Osteoblast (primary cell): ENCODE measurements at places on chromosomes 16 and 17.
A peak's percentile ranks its signal among the peaks of the same experiment; 100 is the strongest.

DNA sequence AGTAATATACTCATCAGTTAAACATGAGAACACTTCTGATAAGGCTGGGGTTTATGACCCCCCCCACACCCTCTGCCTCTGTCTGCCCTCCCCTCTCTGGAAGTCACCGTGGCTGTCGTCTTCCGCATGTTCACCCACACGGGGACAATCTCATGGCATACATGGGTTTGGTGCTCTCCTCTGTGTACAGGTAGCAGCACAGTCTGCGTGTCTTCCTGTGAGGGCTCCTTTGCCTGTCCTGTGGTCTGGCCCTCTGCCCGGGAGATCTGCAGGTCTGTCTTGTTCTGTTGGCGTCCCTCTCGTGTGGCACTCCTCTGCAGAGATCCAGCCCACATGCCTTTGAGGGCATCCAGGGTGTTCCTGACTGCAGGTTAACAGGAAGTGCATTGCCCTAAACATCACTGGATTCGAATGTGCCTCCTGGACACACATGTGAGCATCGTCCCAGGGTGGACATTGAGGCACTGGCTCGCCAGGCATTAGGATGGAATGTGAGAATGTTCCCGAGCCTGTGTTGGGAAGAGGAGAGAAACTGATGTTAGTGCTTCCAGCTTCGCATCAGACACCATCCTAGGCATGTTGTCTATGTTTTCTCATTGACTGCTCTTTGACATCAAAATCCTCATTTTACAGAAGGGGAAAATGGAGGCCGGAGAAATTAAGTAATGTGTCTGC, 54.5 kb downstream of the NKD1 start:
- peak; percentile 77 for DNase-seq

GRCh38 chr17:50462446-50462845, 6.2 kb downstream of the CHAD start:
- peak; percentile 73 for DNase-seq

GRCh38 chr17:58324409-58325288, 3.9 kb downstream of the TSPOAP1 start:
- DNase-seq, result peak; percentile 95

DNA sequence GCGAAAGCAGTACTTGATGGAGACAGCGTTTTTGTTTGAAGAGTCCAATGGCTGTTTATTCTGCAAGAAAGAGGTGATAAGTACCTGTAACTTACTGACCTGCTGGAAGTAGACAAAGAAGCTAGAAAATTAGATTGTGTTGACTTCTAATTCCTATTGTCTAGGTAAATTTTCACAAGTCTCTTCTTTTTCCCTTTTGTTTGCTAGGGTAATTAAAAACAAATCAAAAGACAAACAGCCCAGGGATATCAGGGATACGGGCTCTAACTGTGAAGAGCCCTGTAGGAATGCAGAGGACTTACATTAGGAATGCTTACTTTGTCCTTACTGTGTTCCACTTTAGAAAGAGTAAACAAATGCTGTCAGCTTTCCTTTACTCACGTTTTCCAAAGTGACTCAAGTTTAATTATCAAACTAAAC, 7.0 kb downstream of the PSME3IP1 start:
- no peak for DNase-seq

- no peak for DNase-seq
Observed at GRCh38 chr16:51615141-51615540, 464.1 kb upstream of the SALL1 start.

- DNase-seq, result no peak
Observed at GRCh38 chr17:73956595-73957465, 246.6 kb upstream of the RPL38 start.

DNA sequence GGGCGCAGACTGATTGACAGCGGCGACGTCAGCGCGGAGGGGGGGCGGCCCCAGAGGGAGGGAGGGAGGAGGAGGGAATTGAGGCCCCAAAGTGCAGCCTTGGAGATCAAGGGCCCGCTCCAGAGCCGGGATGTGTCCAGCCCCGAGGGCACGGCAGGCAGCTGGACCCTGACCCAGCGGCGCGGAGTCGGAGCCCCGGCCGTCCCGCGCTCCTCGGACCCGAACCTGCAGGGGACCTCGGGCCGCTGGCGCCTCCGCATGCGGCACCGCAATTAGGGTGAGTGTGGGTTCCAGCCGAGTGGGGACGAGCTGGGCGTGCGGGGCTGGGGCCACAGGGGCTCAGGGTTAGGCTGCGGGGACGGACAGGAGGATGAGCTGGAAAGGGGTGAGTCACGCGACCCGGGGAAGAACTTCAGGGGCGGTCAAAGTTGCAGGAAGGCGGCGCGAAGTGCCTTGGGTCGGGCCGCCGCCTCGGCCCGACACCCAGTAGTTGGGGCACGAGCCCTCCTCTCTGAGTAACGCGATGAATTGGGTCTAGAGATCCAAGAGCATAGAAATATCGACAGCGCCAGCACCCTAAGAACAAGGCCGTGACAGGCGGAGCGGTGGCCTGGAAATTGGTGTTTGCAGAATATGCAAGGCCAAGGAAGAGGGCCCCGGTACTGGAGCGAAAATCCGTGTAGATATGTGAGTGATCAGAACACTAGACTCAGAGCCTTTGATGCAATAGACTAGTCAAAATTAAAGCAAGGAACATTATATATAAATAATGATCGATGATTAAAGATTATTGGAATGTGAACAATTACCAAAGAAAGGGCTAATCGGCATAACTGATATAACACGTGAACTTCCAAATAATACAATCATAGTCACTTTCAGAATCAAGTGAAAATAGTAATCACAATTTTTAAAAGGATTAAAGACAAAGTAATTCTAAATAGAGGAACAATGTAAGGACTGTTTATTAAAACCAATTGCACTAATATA, at the start of gene TBX4:
Gene TBX4 (plus strand): TSS at position 122 of the 990 bp plus-strand sequence. CDS start 4,069 bp downstream, outside the sequence.
- peak; percentile 96 for DNase-seq

- DNase-seq, result no peak
Observed at GRCh38 chr16:894841-895240, 75.9 kb downstream of the LMF1 start.

DNA sequence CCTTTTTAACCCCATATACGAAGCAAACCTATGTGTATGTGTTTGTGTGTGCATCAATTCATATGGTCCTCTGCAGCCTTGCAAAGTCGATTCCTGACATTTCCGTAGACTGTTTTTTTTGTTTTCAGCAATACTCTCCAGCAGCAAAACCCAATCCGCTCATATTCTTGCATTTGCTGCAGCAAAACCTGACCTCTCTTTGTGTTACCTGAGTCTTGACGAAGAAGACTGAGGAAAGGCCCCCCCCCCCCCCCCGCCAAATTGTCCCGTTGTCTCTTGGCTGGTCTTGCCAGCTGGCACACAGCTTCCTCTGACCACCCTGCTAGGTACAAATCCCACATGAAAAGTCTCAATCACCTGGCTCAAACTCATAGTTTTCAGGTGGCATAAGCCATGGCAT, 494.7 kb downstream of the WWOX start:
- no peak for DNase-seq

DNA sequence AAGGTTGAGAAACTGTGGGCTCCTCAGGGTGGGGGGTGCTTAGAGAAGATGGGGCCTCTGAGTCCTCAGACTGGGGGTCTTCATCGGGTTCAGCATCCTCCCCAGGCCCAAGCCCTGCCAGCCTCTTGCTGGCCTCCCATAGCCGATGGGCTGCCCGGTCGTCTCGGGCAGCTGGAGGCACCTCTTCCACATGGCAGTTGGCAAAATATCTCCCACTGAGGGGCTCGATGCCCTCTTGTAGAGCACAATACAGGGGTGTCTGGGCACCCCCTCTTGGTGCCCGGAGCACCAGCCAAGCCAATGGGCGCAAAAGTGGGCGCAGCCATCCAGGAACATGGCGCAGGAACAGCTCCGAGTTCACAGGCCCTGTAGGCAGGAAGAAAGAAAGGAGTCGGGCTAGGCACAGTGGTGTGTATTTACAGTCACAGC, 1.0 kb upstream of the FLOT2 start:
- DNase-seq, result no peak

DNA sequence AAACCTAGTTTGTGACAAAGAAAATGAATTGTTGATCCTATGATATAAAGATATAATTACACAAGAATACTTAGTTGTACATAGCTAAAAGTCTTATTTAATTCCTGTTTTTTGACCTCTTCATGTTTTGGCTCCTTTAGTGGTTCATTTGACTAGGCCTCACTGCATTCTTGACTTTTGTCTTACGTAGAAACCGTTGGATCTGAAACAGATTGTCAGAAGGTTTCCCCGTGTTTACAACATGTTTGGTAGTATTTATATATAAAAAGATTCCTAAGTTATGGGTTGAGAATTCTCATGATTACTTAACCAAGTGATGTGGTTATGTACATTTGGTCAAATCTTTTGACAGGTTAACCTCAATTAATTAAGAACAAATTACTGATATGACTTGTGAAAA, 162.8 kb downstream of the BCAS3 start:
- no peak for DNase-seq

DNA sequence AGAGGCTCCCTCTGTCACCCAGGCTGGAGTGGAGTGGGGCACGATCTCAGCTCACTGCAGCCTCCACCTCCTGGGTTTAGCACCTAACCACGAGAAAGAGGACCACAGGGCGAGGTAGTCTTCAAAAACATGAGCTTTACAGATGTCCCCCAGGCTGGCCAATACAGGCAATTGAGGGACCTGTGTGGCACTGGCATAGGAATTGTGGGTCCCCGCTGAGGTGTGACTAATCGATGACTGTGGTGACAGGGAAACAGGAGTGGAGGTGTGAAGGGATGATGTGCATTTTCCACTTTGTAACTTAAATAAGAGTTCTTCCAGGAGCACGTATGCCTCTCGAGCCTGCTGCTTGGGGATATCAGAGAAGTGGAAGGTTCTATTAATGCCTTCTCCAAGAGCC, 12.6 kb upstream of the ARHGAP17 start:
- no peak for DNase-seq

DNA sequence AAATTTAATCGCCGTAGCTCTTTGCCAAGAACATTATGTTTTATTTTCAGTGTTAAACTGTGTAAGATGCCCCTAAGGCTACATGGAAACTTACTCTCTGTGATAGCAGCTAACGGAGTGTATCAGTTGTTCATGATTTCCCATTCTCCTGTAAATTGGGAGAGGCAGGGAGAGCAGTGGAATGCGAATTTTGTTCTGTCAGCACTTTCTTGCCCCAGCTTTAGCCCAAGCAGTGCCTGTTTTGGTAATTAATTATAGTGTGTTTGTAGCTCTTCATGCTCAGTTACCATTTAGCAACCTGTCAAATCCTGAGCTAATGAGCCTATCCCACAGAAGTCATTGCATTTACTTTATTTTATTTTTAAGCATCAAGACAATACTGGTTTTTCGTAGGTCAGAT, 475.1 kb upstream of the RBFOX1 start:
- no peak for DNase-seq

GRCh38 chr16:11088074-11088730, 143.8 kb downstream of the CLEC16A start:
- no peak for DNase-seq

DNA sequence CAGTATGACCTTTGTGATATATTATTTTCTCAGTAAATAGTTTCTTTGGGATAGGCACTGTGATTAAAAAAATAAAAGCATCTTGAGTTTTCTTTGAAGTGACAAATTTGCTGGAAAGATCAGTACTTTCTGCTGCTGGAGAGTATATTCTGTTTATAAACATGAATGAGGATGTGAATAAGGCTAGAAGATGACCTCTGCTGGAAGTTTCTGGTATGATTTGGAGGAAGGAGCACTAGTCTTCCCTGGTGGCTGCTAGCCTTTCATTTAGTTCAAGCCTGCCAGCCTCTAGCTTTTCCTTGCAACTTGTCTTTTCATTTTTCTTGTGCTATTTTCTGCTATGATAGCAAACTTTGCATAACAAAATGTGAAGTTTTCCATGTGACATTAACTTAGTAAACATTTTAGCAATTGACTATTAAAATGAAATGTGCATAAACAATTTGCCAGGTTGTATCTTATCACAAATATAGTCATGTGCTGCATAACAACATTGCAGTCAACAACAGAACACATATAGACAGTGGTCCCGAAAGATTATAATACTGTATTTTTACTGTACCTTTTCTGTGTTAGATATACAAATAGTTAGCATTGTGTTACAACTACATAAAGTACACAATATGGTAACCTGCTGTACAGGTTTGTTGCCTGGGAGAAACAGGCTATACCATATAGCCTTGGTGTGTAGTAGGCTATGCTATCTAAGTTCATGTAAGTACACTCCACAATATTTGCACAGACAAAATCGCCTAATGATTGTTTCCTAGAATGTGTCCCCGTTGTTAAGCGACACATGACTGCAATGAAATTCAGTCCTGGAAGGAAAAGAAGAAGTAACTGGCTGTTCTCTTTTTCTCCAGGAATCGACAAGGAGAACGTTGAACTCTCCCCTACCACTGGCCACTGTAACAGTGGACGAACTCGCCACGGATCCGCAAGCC, 18.1 kb upstream of the RAB11FIP4 start:
- no peak for DNase-seq

DNA sequence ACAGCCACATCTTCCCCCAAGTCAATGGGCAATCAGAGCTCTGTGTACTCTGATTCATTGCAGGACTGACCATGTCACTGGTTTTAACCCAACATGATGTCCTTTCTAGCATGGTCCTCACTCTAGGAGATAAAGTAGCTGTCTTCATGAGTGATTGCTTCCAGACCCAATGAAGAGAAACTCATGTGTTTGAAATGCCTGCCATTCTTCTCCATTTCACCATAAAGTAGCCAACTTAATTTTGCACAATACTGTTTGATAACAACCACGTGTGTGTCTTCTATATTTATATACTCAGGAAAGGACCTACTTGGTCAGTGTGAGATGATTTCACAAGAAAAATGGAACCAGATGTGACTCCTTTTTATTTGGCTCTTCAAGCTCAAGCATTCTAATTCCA, 172.5 kb downstream of the AXIN2 start:
- no peak for DNase-seq

GRCh38 chr16:1335996-1336395, 2.6 kb downstream of the BAIAP3 start:
- no peak for DNase-seq

GRCh38 chr17:40491486-40491885, 9.9 kb downstream of the TNS4 start:
- no peak for DNase-seq

DNA sequence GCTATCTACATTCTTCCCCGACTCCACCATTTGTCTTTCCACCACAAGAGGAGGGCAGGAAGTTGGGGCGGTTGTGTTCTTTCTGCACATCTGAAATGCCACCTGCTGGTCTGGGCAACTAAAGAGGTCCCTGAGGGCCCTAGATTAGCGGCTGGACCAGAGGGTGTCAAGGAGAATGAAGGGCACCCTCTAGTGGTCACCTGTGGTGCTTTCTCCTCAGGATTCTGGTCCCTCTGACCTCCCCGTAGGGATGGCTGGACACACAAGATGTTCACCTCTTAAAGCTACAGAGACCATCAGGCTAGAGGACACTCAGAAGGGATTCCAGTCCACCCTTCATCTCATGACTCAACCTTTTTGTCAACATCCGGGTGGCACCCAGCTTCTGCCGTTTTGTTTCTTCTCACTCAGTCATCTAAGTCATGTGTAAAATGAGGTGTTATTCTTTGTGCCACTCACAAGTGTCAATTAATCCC, 2.9 kb upstream of the SCIMP start:
- DNase-seq, result peak; percentile 94

DNA sequence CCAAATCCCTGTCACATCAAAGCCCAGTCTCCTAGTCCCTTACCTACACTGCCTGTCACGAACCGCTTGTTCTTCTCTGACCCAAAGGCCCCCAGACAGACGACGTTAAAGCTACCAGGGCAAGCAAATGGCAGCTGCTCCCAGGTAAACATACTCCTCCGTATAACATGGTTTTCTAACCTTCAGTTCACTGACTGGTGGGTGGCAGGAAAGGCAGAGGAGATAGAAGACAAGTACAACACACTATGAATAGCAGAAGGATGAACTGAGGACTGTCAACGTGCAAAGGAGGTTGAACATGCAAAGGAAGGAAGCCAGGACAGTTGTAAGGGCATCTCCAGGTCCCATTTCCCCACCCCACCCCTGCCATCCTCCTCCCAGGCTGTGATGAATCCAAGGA, 449.8 kb downstream of the SHISA9 start:
- no peak for DNase-seq
